NCI-H187 treated with DMSO at 0.1 percent for 48 hours (cell line): ENCODE measurements at places on chromosomes 7 and 10.

GRCh38 chr10:131475803-131476202 is 164.3 kb upstream of the TCERG1L start:
- no peak for DNase-seq

DNA sequence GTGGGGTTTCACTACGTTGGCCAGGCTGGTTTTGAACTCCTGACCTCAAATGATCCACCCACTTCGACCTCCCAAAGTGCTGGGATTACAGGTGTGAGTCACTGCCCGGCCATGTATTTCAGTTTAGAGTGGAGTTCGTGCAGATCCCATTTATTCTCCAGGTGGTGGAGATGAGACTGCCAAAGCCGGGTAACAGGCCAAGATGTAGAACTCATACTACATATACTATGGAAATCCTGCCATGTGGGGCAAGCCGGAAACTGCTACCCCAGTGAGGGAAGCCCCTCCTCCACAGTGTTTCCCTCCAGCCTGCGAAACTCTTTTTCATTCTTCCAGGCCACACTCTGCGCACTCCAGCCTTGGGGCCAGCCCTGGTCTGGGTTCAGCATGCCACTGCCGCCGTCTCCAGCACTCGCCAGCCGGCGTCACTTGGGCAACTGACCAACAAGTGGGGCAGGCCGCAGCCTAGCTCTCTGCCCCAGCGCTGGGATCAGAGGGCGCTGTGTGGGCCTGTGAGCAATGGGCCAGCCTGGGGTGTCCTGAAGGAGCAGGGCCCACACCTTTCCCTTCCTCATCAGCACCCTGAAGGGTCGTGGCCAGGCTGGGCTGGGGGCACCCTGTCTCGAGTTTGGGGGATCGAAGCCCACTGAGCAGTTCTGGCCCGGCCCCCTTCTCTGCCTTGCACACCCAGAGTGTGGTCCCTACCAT is 122.0 kb downstream of the TRRAP start:
- no peak for DNase-seq

- no peak for DNase-seq
These were observed 47.8 kb downstream of the NRCAM start for GRCh38 chr7:108408296-108408991.

DNA sequence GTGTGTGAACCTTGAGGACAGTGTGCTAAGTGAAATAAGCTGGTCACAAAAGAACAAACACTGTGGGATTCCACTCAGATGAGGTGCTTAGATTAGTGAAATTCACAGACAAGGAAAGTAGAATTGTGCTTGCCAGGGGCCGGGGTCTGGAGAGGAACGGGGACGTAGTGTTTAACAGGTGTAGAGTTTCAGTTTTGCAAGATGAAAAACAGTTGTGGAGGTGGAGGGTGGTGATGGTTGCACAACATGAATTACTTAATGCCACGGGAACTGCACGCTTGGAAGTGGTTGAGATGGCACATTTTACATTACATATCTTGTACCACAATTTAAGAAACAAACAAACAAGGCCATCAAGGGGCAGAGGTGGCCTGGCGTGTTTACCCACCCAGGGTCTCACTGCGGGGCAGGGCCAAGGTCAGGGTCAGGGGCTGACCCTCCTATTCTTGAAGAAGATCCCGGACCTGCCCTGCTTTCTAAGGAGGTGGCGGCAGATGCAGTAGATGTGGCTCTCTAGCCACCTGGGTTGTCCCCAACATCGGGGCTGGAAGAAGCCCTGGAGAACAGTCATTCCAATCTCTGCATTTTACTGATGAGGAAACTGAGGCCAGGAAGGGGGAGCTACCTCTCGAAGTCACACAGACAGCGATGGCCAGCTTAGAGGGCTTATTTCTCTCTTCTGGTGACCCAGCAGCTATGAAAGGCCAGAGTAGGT is 91.5 kb upstream of the LRRC4 start:
- DNase-seq = no peak

DNA sequence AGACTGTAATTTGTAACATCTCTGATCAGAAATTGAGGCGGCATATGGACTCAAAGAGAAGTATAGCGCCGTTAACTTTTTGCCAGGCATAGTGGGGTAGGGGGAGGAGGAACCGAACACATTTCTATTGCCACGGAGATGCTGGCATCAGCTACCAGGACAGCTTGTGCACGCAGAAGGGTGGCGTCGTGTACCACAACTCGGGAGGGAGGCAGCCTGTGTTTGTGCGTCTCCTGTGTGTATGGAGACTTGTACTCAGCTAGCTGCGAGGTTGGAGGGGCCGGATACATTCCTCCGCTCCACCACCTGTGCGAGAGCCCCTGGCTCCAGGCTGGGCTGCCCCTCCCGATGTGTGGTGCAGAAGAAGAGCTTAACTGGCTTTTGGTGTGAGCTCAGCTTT is 634.8 kb downstream of the TYW1 start:
- no peak for DNase-seq

DNA sequence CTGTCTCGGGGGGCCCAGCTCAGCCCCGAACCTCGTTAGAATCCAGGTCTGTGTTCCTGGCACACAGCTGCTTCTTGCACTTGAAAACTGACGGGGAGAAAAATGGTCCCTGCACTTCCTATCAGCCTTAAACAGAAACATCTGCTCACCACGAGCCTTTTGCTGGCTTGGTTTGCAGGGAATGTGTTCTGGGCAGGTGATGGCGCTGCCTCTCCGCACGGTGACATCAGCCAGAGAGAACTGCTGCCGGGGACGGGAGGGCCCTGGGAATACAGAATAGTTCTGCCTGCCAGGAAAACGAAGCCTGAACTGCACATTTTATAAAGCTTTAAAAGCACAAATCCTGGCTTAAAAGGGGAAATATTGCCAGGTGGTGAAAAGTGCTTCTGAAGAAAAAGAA is 622.5 kb downstream of the TYW1 start:
- no peak for DNase-seq

DNA sequence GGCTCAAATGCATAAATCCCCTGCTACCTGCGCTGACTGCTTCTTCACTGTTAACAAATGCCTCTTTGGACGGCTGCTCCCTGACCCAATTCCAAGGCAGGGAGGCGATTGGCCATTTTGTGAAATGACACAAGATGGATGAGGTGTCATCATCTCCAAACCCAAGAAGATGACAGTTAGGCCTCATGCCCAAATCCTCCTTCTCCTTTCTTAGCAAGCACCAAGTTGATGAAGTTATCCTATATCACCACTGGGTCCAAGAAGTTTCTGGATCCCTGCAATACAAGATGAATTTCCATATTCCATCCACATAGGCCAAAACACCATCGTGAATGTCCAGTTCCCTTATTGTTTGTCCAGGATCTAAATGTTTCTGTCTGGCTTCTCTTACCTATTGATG is 98.5 kb upstream of the RAB11FIP2 start:
- no peak for DNase-seq

DNA sequence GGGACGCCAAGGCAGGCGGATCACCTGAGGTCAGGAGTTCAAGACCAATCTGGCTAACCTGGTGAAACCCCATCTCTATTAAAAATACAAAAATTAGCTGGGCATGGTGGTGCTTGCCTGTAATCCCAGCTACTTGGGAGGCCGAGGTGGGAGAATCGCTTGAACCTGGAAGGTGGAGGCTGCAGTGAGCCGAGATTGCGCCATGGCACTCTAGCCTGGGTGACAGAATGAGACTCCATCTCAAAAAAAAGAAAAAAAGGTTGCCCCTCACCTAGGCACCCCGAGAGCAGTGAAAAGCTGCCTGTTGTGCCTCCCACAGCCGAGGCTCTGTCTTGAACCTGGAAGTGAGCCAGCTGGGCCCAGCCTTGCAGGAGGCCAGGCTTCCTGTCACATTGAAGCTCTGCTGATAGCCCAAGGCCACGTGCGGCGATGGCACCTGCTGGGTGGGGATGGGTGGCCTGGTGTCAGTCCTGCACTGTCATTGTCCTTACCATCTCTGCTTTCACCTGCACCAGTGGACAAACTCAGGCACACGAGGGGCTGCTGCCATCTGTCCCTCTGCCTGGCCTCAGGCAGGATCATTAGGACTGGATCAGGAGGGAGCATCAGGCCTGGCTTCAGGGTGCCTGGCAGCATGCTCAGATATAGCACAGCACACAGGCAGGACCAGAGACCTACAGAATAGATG is 37.8 kb downstream of the DNAJB12 start:
- DNase-seq = no peak

- DNase-seq = no peak
These were observed 83.9 kb upstream of the RSU1 start for GRCh38 chr10:16901106-16901505.

GRCh38 chr7:129864042-129864441 is 88.7 kb downstream of the UBE2H start:
- no peak for DNase-seq

GRCh38 chr10:11147722-11148121 is 130.1 kb downstream of the CELF2 start:
- no peak for DNase-seq

DNA sequence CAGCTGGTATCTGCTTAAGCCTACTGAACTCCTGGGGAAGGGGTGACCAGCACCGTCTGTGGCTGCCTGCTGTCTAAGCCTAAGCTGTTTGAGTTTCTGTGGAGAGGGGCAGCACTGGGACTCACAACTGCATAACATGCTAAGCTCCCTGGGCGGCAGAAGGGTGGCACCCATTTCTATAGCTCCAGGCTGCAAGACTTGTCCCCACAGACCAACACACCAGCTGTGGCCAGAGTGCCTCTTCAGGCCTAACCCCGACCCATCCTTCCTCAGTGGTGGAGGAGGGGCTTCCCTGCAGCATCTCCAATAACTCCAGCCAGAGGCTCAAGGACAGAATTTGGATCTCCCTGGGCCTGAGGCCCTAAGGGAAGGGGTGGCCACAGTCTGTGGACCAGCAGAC is 464.1 kb downstream of the SEMA3D start:
- no peak for DNase-seq

DNA sequence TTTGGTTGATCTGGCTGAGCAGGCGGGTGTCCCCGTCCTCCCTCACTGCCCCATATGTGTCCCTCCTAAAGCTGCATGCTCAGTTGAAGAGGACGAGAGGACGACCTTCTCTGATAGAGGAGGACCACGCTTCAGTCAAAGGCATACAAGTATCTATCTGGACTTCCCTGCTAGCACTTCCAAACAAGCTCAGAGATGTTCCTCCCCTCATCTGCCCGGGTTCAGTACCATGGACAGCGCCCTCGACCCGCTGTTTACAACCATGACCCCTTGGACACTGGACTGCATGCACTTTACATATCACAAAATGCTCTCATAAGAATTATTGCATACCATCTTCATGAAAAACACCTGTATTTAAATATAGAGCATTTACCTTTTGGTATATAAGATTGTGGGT is 26.9 kb upstream of the TRIM56 start:
- no peak for DNase-seq

DNA sequence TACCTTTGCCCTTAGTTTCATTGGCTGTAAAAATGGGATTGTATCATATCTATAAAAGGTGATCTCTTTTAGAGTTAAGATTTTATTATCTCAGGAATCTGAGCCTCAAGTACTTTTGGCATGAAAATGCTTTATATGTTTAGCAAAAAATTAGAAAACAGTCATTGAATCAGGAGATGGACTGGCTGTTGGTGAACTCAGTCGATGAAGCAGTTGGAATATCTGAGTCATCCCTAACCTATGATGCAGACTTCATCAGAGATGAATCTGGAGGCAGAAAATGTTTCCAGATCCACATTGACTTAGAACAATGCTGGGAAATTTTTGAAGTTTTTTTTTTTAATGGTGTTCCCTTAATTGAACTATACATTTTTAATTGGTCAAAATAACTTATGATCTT is 228.5 kb downstream of the SLC25A13 start:
- DNase-seq = no peak

GRCh38 chr7:150964593-150965111 is 13.5 kb downstream of the KCNH2 start:
- DNase-seq = no peak

DNA sequence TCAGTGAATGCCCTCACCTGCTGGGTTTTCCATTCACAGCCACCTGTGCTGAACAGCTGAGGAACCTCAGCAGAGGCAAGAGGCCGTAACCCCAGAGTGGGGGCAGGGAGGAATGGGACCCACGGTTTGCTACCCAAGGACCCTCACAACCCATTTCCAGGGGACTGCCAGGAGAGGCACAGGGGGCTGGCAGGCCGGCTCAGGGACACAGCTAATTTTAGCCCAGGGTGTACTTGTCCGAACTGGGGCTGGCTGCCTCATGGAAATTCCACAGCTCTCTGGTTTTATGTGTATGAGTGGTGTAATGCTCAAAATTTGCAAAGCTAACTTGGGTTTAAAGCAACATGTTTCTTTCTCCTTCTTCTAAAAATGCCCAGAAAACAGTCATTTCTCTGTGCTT is 42.2 kb downstream of the MINDY4 start:
- no peak for DNase-seq

- no peak for DNase-seq
These were observed 61.5 kb downstream of the NKX6-2 start for GRCh38 chr10:132724446-132724845.

DNA sequence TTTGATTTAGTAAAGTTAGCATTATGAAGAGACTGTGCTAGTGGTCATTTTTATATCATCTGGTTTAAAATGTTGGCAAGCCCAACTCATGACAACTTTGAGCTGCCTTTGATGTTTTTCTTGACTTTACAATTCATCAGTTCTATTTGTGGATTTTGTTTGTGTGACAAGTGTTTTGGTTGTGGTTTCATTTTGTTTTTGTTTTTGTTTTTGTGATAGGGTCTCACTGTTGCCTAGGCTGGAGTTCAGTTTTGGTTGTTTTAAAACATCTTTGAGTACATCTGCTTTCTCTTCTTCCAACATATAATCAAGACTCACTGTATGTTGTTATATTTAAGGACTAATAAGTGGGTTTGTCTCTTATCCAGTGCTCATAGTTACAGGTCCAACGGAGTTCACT is 17.6 kb upstream of the SFR1 start:
- no peak for DNase-seq

- no peak for DNase-seq
These were observed 5.0 kb upstream of the TBXAS1 start for GRCh38 chr7:139823959-139824521.

- no peak for DNase-seq
These were observed at the start of gene IFIT1B for GRCh38 chr10:89377705-89378637. Gene IFIT1B, plus strand, starts transcription at chr10:89378056. Its CDS starts 80 bp downstream, at chr10:89378136.

- no peak for DNase-seq
These were observed 193.3 kb downstream of the SEMA3E start for GRCh38 chr7:83455612-83456011.

DNA sequence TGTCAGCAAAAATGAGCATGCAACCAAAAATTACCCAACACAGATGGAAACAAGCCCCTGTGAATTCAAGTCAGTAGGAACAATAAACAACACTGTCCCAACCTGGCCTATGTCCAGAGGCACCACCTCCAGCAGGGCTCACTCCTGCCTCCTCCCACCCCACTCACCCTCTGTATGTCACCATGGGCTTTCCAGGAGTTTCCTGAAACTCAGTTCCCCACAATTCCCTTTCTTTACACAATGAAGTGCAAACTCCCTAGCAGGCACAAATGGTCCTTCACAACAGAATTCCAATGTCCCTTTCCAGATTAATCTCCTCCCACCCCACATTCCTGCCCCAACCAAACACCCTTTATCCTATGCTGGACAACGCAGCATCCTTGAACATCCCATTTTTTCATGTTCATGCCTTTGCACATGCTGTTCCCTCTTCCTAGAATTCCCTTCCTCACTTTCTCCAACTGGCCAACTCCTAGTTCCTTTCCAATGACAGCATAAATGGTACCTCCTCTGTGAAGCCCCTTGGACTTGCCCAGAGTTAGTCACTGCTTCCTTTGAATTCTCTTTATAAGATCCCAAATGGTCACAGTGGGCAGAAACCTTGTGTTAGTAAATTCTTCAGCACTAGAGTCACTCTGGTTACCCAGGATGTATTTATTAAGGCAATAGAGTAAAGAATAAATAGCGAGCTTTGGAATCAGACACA is 157.5 kb downstream of the SLIT1 start:
- DNase-seq = no peak

- no peak for DNase-seq
These were observed 85.5 kb downstream of the GLRX3 start for GRCh38 chr10:130221456-130222375.

- DNase-seq = no peak
These were observed 39.4 kb downstream of the CTBP2 start for GRCh38 chr10:125121003-125121402.
